ENCODE measurements at places on chromosomes 11 and 22. TPM values are rescaled to one million over a fixed set of nuclear protein-coding genes. Genes with fewer than 3 reads are reported as not detected.

DNA sequence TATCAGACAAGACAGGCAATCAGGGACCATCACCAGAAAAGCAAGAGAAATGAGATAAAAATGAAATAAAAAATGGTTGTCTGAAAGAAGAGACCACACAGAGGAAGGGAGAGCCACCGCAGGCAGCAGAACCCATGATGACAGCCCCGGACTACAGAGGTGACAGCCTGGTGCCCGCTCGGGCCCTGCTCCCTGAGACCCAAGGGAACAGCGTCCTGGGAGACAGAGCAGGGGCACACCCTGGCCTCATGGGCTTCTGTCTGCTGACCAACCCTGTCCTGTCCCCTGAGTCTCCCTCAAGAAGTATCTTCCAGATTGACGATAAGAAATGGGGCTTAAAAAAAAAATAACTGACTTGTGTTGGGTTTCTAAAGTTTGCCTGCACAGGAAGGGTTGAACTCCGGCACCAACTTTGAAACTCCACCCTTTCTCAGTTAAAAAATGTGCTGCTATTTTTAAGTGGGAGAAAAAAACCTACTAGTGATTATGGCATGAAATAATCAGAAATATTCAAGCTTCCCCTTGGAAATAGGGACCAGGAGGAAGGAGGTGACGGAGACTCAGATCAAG lies 70.1 kb upstream of the TTLL12 start:
- H3K4me1 ChIP-seq: no peaks in the 10 kb centered on the region
- no peaks in the 10 kb centered on the region for H3K27me3 ChIP-seq
- no peak overlapping the region for H3K4me3 ChIP-seq
- DNase-seq: no peak
- no peaks in the 10 kb centered on the region for H3K36me3 ChIP-seq
- H3K27ac ChIP-seq: no peak overlapping the region

- H3K27ac ChIP-seq: no peak overlapping the region
- no peaks in the 10 kb centered on the region for H3K4me1 ChIP-seq
- no peaks in the 10 kb centered on the region for H3K36me3 ChIP-seq
- peak; percentile 88 for DNase-seq
These were observed 7.8 kb upstream of the RTL6 start for GRCh38 chr22:44505796-44506354.

DNA sequence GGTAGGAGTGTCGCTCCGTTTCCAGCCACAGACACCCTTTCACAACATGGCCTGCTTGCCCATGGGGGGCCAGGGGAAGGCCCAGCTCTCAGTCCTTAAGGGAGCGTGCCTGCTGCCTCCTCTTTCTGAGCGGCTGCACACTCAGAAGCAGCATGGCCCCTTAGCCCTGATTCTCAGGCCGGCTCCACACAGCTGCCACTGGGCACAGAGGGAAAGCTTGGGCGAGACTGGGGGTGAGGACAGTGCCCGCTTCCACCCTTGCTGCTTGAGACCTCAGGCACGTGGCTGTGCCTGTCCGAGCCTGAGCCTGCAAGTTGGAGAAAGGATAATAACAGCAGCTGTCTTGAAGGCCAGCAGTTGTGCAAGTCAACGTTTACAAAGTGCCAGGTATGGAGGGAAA lies 416.3 kb downstream of the SHANK2 start:
- no peak overlapping the region for H3K4me3 ChIP-seq
- no peak for DNase-seq
- no peaks in the 10 kb centered on the region for H3K36me3 ChIP-seq
- H3K4me1 ChIP-seq: no peaks in the 10 kb centered on the region

DNA sequence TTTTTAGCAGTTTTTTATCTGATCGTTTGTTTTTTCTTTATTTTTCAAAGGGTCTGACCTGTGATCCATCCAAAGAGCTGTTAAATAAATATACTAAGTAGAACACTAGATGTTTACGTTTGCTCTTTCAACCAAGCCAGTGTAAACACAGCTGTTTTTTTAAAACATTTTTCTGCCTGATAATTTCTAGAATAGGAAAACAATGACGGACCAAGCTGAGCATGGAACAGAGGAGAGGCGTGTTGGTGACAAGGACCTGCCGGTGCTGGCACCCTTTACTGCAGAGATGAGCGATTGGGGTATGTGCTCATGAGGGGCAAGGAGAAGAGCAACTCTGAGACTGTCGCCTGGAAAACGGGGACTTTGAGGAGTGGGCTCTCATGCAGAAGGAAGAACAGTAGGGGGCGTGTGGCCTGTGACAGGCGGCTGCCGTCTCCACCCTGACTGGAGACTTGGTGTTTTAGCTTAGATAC lies 28.6 kb upstream of the PANX2 start:
- H3K4me3 ChIP-seq: no peak overlapping the region
- DNase-seq: no peak
- no peak overlapping the region for H3K27ac ChIP-seq
- no peaks in the 10 kb centered on the region for H3K36me3 ChIP-seq

ANGPTL5 gene
- total RNA-seq: not detected

GRCh38 chr11:103202048-103202651 lies 92.9 kb downstream of the DYNC2H1 start:
- H3K27ac ChIP-seq: no peak overlapping the region
- no peak overlapping the region for H3K4me3 ChIP-seq
- no peaks in the 10 kb centered on the region for H3K36me3 ChIP-seq
- no peaks in the 10 kb centered on the region for H3K4me1 ChIP-seq

Data from vagina (tissue), 2 donors.